ENCODE measurements at places on chromosomes 3 and 15.

- no peak for DNase-seq
Measured at GRCh38 chr15:28861031-28861534, 12.6 kb upstream of the GOLGA6L7 start.

- DNase-seq: no peak
Measured at GRCh38 chr3:24968036-24968435, 460.0 kb upstream of the RARB start.

- no peak for DNase-seq
Measured at GRCh38 chr3:138638641-138639040, 30.1 kb downstream of the FAIM start.

DNA sequence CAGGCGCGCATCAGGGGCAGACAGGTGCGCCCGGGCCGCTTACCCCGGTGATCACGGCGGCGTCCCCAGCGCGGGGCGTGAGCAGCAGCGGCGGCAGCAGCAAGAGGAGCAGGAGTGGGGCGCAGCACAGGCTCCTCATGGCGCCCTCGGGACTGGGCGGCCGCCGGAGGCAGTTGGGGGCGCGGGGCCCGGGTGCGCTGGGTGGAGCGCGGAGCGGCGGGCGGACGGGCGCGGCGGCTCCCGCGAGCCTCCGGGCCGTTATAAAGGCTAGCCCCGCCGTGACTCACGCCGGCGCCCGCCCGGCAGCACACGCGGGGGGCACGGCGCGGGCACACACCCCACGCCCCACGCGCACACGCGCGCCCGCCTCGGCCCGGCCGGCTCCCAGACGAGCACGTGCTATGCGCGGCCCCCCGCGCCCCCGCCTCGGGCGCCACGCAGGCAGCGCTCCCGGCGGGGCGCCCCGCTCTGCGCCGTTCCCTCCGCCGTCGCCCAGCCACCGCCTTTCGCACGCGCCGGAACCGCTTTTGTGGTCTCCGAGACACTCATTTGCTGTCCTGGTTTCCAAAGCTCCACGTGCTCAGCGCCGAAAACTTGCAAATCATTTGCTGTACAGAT, at the start of gene PROK2:
Gene PROK2 (minus strand): TSS at position 235 of the 618 bp plus-strand sequence. CDS start 96 bp downstream, at position 139.
- peak; percentile 52 for DNase-seq

- DNase-seq: no peak
Measured at GRCh38 chr15:78207110-78207458, 27.3 kb downstream of the ACSBG1 start.

DNA sequence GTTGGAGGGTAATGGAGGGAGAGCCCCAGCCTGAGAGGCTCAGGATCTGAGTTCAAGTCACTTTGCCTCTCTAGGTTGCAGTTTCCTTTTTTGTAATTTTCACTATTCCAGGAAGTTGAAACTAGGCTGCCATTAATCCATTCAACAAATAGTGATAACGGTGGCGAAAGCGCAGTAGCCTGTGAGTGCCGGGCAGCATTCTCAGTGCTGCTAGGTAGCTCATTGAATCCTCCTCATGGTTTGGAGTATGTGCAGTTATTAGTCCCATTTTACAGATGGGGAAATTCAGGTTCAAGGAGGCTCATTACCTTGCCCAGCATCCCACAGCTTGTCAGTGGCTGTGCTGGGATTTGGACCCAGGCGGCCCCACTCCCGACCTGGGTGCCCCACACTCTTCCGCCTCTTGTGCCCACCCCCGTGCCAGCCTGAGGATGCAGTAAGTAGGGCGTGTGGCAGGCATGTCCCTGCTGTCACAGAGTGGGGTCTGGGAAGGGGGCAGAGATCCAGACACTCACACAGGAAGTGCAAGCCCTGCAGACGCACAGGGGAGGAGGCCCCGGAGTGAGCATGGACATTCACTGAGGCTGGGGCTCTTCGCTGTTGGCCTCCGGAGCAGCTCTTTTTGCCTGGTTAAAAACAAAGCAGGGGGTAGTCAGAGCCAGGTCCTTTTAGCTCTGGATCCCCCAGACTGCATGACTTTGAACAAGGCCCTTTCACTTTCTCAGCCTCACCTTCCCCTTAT, 58.8 kb downstream of the SLC6A6 start:
- DNase-seq: no peak

Measured in H9 (cell line).